HuH-7.5 (cell line): ENCODE measurements at places on chromosomes 4 and X.

DNA sequence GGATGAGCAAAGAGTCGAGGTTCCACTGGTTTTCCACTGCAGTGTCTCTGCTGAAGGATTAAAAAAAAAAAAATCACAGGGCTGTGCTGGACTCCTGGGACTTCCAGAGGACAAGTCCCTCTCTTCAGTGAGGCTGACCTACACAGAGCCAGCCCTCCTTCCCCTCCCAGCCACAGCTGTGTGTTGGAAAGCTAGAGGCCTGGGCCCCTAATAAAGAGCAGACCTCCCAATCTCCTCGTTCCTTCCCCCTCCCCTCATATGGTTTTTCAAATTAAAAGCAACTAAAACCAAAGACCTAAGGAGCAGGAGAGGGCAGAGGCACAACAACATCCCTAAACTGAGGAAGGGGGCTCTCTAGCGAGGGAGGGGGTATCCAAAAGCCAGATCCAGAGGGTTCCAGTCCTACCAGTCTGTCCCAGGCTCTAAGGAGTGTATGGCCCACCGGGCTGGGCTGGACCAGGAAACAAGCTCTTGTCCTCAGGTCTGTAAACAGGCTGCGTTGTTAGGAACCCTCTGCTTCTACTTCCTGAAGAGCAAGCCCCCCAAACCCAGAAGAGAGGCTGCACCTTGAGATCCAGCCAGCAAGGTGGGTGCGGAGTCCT is 4.0 kb upstream of the PDGFRA start:
- no peak for DNase-seq

GRCh38 chr4:38178392-38178995 is 218.3 kb downstream of the PTTG2 start:
- DNase-seq, result no peak

GRCh38 chr4:88211473-88212252 is 53.2 kb upstream of the ABCG2 start:
- DNase-seq, result no peak

DNA sequence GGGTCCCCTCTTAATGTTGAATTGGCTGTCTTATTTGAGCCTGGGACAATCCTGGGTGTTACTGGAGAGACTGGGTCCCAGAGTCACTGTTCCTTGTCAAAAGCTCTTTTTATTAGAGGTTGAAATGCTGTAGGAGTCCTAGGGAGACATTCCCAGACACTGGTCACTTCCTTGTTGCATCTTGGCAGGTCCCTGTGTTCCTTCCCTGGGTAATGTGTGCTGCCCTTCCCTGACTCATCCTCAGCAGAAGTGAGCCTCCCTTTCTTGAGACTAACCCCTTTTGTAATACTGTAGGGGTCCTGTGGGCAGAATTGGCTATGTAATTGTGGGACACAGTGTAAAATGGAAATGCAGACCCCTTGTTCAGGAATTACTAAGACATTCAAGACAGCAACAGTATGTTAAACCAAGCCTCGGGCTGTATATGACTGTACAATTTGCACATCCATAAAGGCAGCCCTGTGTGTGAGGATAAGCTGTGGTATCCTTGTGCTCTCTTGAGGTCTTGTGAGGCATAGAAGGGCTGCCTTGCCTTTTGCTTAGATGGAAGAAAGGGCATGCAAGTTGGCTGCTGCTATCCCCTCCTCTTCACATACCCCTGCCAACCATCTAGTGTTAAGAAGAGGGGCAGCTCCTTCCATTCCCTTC is 53.5 kb downstream of the DCLK2 start:
- DNase-seq, result no peak

GRCh38 chrX:10043386-10043785 is 76.2 kb downstream of the CLDN34 start:
- no peak for DNase-seq

DNA sequence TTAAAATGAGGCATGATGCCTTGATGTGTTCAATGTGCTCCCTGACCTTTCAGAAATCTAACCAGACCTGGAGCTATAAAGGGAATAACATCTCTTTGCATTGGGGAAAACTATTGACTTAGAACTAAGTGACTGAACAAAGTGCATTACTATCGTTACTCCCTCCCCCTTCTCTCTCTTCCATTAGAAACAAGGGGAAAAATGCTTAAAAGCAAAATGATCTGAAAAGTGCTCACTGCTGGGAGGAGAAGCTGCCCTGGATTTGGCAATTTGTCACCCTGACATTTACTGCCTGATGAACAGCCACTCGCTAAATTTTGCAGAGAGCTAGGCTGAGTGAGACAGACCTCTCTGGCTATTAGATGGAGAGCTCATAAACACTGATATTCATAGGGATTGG is 48.6 kb upstream of the PARM1 start:
- DNase-seq, result peak; percentile 8

- DNase-seq, result no peak
Measured at GRCh38 chrX:133980406-133980805, 5.0 kb downstream of the GPC3 start.
